ENCODE measurements at places on chromosomes 7 and 10. TPM values are rescaled to one million over a fixed set of nuclear protein-coding genes. Genes with fewer than 3 reads are reported as not detected.

CEP55 gene
- total RNA-seq = 61.3 TPM

TUBB8 gene
- total RNA-seq = not detected

GPR85 gene
- total RNA-seq = not detected

ANKRD61 gene
- total RNA-seq = not detected

CNNM1 gene
- total RNA-seq = 2.2 TPM

AGBL3 gene
- total RNA-seq = 2.4 TPM

CHST12 gene
- 1.3 TPM for total RNA-seq

SGCE gene
- 0.31 TPM for total RNA-seq

GRM3 gene
- not detected for total RNA-seq

HTR7 gene
- total RNA-seq = not detected

CFAP46 gene
- 0.45 TPM for total RNA-seq

CPA4 gene
- not detected for total RNA-seq

CNPY4 gene
- 20.9 TPM for total RNA-seq

SPDYE2B gene
- not detected for total RNA-seq

CD36 gene
- not detected for total RNA-seq

Measured in activated naive CD4-positive, alpha-beta T cell treated with anti-CD3 and anti-CD28 coated beads, Interleukin-2, amount 50 U/mL, for 72 hours (primary cell).